SK-N-DZ (cell line): ENCODE measurements at places on chromosomes 13 and 19.

DNA sequence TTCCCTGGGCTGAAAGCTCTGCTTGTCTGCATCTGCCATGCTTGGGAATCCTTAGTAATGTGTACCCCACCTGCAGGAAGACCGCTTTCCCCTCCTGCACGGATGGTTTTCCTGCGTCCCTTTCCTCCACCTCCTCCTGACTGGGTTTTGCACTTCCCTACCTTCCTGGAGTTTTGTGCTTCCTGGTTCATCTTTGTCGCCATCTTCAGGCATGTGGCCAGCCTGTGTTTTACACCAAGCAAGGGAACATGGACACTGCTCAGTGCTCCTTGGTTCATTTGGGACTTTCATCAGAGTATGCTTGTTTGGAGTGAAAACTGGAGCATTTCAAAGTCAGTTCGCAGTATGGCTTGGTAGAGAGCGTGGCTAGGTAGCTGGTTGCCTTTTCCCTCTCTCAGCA is 30.7 kb downstream of the ERICH6B start:
- DNase-seq, result no peak

DNA sequence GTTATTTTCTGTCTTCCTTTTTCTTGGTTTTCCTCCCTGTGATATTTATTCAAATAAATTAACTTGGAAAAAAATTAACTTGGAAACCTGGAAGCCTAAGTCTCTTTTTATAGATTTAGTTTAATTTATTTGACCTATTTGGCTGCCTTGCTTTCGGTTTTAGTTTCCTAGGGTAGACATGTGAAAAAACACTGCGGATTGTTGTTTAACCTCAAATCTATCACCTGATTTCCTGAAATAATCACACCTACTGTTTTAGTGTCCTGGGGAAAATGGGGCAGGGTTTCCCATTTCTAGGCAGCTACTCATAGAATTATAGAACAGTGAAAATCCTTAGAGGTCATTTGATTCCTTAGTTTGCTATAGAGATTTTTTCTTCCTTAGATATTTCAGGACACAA is 412.4 kb downstream of the PCDH17 start:
- no peak for DNase-seq

GRCh38 chr19:41327576-41328156 is 17.7 kb downstream of the CCDC97 start:
- no peak for DNase-seq

DNA sequence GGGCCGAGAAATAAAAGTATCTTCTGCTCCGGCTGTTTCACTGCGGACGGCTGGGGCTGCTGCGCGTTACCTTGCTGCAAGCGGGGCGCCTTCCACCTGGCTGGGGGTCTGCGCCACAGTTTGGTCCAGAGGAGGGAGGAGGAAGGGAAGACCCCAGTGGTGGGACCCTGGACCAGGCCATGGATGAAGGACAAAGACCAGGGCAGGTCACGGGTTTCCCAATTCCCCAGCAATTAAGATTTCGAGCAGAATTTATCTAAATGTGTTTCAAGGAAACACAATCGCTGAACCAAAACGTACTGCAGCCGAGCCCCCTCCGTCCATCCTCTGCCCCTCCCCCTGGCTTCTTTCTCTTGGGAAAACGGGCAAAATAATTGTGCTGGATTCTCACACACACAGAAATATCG is 2.9 kb downstream of the SOX1 start:
- DNase-seq, result no peak

DNA sequence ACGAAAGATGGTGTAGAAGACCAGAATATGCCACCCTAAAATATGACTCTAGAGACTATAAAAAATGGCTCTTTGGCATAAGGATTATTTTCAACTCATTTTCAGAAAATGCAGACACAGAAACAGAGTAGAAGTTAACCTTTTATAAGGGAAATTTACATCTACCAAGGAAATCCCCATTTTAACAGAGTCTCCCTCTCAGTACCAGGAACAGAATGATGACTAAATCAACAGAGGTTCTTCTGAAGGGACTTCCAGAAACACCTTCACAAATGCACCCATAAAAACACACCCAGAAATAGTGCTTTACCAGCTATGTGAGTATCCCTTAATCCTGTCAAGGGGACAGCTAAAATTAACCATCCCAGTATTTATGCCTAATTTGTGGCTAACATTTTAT is 29.1 kb downstream of the PLPP2 start:
- DNase-seq, result no peak

DNA sequence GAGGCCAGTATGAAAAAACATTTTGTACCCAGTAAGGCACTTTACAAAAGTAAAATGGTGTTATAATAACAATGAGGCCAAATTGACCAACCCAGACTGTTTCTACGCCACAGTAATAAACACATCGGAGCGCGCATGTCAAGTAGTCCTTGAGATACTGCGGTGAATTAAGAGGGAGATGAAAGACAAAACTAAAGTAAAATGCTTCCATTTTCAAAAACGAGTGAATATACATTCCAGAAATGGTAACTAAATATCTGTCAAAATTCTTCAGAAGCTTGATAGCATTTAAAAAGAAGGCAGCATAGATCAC is 19.0 kb downstream of the N4BP2L1 start:
- DNase-seq, result no peak

DNA sequence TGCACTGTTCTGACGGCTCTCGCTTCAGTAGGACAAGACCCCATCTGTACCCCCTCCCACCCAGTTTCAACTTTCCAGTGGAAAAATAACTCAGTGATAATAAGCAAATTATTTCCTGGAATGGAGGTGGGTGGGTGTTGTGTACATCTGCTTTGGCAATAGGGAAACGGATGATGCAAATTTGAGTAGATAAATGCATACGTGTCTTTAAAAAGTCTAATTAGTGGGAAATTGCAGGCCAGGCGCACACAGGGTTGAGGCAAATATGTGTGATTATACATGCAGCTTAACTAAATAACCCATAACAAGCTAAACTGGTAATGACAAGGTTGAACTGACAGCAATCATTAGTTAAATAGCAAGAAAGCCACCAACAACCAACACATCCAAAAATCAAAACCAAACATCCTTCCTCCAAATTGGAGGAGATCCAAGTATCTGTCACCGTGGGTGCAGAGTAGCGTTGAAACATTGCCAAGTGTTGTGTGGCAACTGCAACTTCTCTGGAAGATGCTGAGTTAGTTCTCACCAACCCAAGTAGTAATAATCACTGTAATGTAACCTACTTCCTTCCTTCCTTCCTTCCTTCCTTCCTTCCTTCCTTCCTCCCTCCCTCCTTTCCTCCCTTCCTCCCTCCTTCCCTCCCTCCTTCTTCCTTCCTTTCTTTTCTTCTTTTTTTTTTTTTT is 54.6 kb downstream of the TRPM4 start:
- DNase-seq, result no peak

- no peak for DNase-seq
Measured at GRCh38 chr13:113176280-113176679, 17.8 kb downstream of the PROZ start.

- peak; percentile 7 for DNase-seq
Measured at GRCh38 chr13:27572234-27572901, 48.0 kb downstream of the LNX2 start.
